ENCODE measurements at places on chromosomes 6 and 20.

DNA sequence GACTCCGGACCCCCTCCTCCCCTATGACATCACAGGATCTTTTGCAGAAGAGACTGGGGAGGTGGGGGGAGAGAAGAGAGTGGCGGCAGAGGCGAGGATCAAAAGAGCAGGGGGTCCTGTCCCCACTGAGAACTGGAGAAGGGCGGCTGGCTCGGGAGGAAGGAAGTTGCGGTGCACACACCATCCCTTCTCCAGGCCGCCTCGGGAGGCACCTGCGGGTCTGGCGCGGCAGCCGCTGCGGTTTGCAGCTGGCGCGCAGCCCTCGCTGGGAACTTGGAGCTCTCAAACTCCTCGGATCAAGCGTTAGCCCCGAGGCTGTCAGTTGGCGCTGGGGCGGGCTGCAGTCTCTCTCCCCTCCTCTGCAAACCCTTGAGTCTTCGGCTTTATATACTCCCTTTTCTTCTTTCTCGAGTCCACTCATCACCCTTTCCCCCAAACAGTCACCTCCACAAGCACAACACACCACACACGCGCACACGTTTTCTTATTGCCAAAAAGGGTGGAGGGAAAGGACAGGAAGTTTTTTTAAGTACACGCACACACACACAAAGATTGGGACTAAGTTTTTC lies 180.7 kb downstream of the TBXT start:
- no peak for DNase-seq

- DNase-seq = no peak
Observed at GRCh38 chr6:129312880-129313279, 397.1 kb downstream of the ARHGAP18 start.

- no peak for DNase-seq
Observed at GRCh38 chr6:134826889-134827737, 122.8 kb downstream of the ALDH8A1 start.

GRCh38 chr6:709471-710056 lies 16.6 kb upstream of the EXOC2 start:
- no peak for DNase-seq

GRCh38 chr6:152471456-152472265 lies 165.5 kb downstream of the SYNE1 start:
- DNase-seq = no peak

- no peak for DNase-seq
Observed at GRCh38 chr6:35185971-35186370, 27.8 kb upstream of the SCUBE3 start.

DNA sequence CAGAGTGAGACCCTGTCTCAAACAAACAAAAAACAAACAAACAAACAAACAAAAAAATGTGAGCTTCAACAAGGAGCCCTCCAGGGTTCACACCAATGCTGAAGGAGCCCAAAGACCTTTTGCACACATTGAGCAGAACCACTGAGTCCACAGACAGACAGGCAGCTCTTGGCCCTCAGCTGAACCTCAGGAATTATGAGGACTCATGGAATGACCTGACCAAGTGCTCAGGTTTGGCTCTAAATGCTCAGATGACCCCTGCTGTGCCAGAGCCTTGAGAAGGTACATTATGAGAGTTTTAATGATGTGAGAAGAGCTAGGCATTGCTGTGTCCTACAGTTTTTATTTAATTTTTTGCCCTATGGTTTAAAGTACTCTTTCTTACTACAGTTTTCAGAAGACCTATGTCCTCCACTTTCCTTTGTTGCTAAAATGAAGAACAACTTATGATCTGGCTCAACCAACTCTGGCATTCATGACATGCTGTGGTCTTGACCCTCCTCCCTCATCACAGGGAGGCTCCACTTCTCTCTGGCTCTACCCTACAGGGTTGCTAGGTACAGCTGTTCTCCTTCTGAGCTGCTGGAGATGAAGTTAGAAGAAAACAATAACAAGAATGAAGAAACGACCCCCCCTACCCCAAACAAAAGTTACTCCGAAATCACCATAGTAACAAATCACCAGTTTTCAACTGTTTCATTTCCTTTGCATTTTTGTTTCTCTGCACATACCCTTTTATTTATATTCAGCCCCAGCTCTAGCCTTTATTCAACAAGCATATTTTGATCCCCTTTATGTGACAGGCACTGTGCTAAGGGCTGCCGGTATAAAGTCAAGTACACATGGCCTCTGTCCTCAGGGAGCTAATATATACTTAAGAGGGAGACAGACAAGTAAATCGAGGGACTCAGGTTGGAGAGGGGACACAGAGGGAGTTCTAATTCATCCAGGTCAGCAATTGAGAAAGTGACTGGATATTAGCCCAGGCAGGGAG lies 128.7 kb upstream of the TRAF3IP2 start:
- no peak for DNase-seq

- DNase-seq = no peak
Observed at GRCh38 chr20:10978713-10979112, 304.9 kb upstream of the JAG1 start.

DNA sequence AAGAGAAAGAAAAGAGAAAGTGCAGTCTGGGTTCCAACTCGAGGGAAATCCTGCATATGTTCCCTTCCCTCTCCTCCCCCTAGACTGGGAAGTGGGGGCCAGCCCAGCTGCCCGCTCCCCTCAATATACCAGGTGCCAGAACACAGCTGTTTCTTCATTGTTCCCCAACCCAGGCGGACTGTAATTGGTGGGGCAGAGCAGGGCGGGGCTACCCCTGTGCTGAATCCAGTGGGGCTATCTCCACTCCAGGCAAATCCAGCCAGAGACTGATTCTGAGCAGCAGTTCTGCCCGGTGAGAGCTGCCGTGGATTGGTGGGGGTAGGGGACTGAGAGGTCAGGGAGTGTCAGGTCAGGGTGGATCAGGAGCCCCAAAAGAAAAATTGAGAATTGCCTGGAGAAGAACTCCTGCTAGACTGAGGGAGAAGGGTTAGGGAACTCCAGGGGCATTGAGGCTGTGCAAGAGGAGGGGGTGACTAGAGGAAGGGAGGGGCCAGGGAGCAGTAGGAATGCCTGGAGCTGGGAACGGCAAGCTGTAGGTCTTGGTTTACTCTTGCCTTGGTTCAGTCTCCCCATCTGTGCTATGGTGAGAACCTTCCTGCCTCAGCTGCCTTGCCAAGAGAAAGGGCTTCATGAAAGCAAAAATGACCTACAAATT lies at the start of gene MYMX:
Gene MYMX (plus strand): TSS at position 250 of the 655 bp plus-strand sequence. CDS start 546 bp downstream, outside the sequence.
- DNase-seq = no peak
